ENCODE measurements at places on chromosomes 2 and 18.

GRCh38 chr18:22726469-22726868 lies 206.7 kb upstream of the RBBP8 start:
- no peak for DNase-seq

DNA sequence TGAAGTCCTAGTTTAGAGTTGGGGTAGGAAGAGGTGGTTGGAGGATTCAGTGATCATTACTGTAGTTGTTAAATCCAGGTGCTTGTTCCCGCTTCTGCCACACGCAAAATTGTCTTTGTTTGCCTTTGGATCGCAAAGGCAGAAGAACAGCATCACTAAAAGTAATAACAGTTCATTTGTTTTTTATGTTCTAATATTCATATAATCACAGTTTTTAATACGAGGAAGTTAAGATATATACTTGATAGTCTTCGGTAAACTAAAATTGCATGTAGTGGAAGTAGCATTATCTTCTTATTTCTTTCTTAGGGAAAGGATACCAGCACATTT lies 365 bp downstream of the NDUFB3 start:
- DNase-seq: no peak

GRCh38 chr2:122960759-122961641 lies 1064.1 kb upstream of the CNTNAP5 start:
- DNase-seq: no peak

DNA sequence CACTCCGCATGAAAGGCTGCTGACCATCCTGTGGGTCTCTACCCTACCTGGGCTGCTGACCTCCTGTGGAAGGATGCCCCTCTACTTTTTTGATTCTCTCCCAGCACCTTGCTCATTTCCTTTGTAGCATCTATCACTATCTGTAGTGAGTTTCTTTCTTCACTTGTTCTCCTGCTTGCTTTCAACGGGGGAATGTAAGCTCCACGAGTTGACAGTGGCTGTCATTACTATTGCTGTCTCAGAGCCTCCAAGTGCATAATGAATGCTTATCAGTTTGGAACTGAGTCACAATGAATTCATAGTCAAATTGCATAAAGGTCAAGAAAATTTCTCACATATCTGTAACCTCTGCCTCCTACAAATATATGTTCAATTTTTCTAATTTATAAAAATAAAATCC lies 477.7 kb downstream of the PLCL1 start:
- DNase-seq: no peak

DNA sequence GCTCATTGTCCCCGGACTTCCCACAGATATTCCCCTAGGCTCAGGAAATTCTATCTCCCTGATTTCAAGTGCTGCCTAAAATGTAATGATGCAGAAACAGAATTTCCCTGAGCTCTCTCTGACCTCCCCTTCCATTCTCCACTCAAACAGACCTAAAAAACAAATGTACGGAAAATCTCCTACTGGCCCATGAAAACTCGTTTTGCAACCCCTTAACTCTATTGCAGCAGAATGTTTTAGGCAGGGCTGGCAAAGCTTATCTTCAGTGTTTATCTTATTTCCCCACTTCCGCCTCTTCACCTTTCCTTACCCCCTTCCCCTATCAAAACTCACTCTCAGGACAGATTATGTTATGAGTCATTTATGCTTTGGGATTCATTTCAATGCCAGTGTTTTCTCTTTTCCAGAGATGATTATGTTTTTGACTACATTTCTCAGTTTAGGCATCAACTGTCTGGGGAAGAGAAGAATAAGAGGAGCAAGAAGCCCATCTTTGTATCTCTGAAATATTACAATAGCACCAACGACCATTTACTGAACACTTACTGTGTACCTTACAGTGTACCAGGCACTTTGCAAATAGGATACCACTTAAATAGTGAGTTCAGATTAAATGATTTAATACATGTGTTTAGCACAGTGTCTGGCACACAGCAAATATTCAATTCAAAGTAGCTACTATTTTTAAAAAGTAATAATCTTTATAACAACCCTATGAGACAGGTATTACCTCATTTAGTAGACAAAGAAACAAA lies 53.9 kb upstream of the STPG4 start:
- DNase-seq: no peak

- no peak for DNase-seq
Measured at GRCh38 chr2:237878321-237879057, 19.1 kb downstream of the RAMP1 start.

DNA sequence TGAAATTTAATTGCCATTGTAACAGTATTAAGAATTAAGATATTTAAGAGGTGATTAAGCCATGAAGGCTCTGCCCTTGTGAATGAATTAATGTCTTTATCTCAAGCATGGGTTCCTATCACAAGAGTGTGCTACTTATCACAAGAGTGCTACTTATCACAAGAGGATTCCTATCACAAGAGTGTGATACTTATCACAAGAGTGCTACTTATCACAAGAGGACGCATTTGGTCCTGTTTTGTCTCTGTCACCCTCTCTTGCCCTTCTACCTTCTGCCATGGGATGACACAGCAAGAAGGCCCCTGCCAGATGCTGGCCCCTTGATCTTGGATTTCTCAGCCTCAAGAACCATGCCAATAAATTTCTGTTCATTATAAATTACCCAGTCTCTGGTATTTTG lies 13.2 kb upstream of the COL5A2 start:
- no peak for DNase-seq

DNA sequence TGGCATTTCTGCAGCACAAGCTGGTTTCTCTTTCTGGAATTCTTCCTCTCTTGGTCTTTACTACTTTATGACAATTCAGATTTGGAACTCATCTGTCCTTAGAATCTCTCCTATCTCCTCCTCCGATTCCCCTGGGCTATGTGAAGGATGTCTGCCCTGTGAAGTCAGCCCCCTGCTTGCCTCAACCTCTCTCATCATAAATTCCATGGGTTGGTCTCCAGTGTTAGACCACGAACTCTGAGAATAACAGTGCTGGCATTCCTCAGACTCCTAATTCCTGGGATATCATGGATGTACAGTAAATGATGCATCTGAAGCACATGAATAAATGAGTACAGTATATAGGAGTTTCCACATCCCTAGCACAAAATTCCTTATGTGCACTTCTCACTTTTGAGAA lies 21.0 kb upstream of the CYRIA start:
- no peak for DNase-seq
